ENCODE measurements at places on chromosomes 2 and 18.

GRCh38 chr18:62018034-62018758 lies 125.4 kb upstream of the RNF152 start:
- DNase-seq, result no peak

GRCh38 chr2:180933332-180933731 lies 47.1 kb upstream of the UBE2E3 start:
- no peak for DNase-seq

GRCh38 chr2:96393989-96394761 lies 58.6 kb downstream of the NCAPH start:
- no peak for DNase-seq

DNA sequence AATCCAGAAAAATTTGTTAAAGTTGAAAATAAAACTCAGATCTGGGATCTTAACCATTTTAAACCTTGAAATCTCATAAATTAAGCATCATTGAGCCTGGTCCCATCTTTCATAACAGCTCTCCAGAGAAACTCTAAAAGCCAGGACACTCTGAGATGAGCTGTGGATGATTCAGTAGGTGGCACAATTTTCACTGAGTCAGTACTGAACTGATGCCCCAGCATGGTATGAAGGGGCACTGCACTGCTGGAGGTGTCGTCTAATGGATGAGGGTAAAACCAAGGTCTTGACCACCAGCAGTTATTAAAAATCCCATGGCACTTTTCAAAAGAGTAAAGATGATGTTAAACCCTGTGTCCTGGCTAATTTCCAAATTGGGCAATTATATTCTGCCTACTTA lies 170.6 kb downstream of the FIGN start:
- DNase-seq, result no peak

GRCh38 chr18:24560511-24560981 lies 100.1 kb downstream of the HRH4 start:
- no peak for DNase-seq

Data from NCI-H1436 (cell line).